ENCODE measurements at places on chromosomes 3 and 15.

GRCh38 chr3:61589856-61590255 lies 28.5 kb downstream of the PTPRG start:
- DNase-seq, result no peak

DNA sequence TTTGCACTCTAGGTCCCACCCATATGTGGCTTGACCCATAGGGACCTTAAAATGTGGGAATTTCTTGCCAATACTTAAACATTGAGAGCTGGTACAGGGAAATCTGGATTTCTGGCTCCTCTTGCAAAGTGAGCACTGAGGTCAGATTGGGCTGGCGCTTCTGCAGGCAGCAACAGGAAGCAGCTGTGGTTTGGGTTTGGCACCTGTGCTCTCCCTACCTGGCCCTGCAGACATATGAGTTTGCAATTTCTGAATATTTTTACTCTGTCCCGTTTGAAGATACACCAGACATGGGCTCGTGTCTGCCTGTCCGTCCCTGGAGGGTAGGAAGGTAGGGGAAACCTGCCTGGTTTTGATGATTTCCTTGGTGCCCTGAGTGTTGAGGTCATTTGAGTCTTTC lies 74.8 kb upstream of the SEC13 start:
- no peak for DNase-seq

- no peak for DNase-seq
These were observed 888.0 kb downstream of the NTRK3 start for GRCh38 chr15:87368511-87368910.

GRCh38 chr3:109021556-109021955 lies 67.9 kb upstream of the GUCA1C start:
- no peak for DNase-seq

DNA sequence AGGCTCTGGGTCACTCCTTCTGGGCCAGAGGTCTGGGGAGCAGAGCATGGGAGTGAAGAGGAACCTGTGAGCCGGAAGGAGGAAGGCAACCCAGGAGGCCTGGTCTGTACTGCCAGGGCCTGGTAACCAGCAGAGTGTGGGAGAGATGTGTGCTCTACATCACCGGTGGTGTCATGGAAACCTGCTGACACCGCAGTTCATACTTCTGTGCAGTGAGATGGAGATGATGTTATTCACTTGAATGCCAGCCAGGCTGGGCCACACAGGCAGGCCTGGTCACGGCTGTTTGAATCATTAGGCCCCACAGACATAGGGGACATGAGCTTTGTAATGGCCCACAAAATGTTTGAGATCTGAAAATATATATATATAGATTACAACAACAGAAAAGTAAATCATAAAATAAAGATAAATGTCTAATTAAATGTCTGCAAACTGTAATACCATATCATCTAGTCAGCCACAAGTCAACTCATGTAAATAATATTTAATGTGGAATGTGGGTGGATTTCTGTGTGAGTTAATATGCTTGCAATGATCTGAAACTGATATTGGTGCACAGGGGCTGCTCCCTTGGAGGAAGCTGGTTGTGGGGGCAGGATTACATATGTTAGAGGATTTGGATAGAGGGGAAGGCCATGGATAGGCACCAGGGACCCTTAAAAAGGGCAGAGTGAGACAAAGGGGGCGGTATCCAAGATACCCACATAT lies 108.5 kb upstream of the PFN2 start:
- DNase-seq, result no peak

- DNase-seq, result no peak
These were observed 132.2 kb upstream of the GOLGA6L4 start for GRCh38 chr15:84103345-84103744.

Measured in stimulated activated CD4-positive, alpha-beta T cell treated with anti-CD3 and anti-CD28 coated beads, Interleukin-2, amount 100 ng/mL, for 48 hours (primary cell).